ENCODE measurements at places on chromosomes 16 and 17.

DNA sequence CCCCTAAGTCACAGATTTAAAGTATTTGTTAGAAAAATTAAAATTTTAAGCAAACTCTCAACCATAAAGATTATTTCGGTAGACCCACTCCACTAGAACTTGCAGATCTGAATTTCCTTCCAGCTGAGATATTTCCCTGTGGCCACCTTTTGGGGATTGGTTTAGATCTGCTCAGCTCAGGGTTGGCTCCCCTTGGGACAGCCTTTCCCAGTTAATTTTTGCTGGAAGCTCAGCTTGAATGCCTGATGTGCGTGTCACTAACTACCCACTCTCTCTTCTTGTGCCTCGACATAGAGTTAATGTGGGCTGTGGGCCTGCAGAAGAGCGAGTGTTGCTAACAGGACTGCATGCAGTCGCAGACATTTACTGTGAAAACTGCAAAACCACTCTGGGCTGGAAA, 57.6 kb downstream of the YPEL2 start:
- DNase-seq, result no peak

DNA sequence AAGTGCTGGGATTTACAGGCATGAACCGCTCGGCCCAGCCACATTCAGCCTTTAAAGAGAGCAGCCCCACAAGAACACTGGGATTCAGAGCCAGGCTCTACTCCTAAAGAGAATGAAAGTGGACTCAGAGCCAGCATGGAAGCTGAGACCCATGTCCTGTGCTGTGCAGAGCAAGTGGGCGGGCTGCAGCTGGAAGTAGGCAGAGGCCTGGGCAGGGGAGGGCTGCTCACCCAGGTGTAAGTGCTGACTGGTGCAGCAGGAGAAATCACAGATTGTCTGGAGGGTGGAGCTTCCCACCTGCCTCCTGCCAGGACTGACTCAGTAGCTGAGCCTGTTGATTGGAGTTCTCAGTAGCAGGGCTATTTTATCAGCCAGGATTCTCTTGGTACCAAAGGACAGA, 178.7 kb downstream of the KATNIP start:
- no peak for DNase-seq

DNA sequence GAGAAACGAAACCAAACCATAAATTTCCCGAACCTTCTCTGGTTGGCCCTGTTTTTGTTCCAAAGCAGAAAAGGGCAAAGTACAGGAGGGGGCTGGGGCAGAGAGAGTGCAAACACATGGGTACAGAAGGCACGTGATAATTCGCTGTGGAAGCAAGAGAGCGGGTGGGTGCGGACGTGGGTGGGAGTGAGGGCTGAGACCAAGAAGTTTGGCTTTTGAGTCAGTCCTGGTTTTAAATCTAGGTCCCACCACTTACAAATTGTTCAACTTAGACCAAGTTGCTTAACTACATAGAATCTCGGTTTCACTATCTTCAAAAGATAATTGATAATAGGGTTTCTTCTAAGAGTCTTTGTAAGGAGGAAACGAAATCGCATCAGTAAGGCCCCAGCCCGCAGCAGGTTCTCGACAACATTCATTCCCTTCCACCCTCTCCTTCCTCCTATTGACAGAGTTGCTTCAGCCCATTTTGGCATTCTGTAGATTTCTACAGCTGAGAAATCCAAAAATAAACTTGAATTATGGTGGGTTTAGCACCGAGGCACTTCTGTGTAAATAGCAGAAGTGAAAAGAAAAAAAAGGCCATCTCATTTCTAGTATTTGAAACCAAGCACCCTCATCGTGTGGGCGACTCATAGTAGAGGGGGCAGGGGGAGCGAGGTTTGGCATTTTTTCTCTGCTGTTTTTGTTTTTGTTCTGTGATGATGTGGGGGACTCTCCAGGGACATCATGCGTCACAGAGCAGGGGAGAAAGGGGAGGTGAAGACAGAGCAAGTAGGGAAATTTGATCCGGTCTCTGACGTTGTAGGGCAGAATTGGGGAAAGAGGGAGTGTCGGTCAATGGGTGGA, 33.6 kb upstream of the CCR7 start:
- no peak for DNase-seq

GRCh38 chr17:30808785-30809286, 15.7 kb downstream of the CRLF3 start:
- no peak for DNase-seq

DNA sequence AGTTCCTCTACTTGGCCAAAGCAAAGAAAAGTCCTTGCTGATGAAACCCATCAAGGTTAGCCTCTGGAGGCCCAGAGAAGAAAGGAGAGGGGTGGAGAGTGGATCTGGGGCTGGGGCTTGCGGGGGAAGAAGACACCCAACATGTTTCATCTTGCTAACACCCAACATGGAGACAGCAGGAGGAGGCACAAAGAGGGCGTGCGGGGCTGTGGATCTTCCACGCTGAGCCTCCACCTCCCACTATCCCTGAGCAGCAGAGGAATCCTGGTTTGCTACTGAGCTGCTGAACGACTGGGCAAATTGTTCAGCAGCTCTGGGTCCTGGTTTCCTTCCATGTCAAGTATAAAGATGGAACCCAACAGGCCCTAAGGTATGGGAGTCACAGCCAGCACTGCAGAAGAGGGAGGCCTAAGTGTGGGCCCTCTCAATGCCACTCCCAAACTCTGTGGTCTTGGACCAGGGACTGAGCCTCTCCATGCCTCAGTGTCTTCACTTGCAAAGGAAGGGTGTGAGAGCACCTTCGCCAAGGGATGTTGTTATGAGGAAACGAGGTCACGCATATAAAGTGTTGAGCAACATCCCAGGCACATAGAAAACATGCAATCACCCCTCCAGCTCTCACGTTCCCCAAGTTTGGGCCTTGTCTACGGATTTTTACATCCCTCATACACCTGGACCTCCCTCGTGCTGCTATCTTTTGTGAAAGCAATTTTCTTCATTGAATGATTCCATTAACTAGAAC, 122.5 kb downstream of the XYLT1 start:
- no peak for DNase-seq

GRCh38 chr17:56269556-56270389, 116.5 kb downstream of the ANKFN1 start:
- peak; percentile 51 for DNase-seq

GRCh38 chr16:72246423-72246822, 74.5 kb upstream of the PMFBP1 start:
- DNase-seq, result no peak

- no peak for DNase-seq
These were observed 6.4 kb downstream of the TEKT5 start for GRCh38 chr16:10688291-10688690.

DNA sequence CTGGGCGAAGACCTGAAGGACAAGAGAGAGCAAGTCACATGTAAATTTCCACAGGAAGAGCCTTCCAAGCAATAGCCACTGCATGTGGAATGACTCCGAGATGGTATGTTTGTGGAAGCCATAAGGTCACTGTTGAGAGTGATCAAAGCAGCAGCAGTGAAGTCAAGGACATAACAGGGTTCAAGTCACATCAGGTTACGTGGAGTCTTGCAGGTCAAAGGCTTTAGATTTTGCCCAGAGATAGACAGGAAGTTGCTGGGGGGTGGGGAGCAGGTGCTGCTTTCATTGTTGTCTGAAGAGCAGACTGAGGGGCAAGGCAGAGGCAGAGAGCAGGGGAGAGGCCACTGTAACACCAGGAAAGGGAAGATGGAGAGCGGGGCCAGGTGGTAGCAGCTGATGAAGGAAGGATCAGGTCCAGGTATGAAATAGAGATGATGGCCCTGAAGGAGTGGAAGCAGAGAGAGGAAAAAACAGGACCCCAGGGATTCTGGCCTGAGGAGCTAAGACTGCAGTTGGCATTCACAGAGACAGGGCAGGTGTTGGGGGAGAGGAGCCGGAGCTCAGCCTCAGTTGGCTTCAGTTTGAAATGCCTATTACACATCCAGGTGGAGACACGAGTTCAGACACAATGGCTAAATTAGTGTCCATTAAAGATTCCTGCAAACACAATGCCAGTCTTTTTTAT, 129.3 kb upstream of the AXIN2 start:
- no peak for DNase-seq

- no peak for DNase-seq
These were observed 3.9 kb downstream of the RAI1 start for GRCh38 chr17:17684906-17685774.

DNA sequence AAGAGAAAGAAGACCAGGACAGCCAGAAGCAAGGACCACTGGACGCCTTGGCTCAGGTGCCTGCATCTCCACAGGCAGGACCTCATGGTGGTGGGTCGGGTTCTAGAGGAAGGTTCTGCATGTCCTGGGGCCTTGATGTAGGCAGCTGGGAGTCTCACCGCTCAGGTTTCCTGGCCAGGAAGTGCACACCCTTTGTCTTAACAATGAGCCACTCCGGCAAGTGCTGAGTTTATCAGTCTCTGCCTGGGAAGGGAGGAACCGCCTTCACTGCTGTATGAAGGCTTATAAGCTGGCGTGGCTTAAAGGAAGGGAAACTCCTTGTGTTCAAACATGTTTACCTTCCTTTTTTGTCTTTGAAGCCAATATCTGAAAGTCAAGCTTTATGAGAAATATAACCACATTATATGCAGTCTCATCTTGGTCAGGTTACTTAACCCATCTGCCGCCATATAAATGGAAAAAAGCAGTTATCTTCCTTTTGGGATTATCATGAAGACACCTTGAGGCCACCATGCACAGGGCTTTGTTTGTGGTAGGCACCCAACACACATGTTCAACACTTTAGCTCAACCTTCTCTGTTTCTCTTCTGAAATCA, at the start of gene ST6GALNAC1:
Gene ST6GALNAC1, minus strand, starts transcription at position 205 of the 596 bp plus-strand sequence. Its CDS starts 119 bp downstream, at position 86.
- no peak for DNase-seq

- no peak for DNase-seq
These were observed 141.3 kb upstream of the CACNG3 start for GRCh38 chr16:24114876-24115275.

GRCh38 chr16:18833707-18834505, 32.6 kb upstream of the ARL6IP1 start:
- DNase-seq, result no peak

DNA sequence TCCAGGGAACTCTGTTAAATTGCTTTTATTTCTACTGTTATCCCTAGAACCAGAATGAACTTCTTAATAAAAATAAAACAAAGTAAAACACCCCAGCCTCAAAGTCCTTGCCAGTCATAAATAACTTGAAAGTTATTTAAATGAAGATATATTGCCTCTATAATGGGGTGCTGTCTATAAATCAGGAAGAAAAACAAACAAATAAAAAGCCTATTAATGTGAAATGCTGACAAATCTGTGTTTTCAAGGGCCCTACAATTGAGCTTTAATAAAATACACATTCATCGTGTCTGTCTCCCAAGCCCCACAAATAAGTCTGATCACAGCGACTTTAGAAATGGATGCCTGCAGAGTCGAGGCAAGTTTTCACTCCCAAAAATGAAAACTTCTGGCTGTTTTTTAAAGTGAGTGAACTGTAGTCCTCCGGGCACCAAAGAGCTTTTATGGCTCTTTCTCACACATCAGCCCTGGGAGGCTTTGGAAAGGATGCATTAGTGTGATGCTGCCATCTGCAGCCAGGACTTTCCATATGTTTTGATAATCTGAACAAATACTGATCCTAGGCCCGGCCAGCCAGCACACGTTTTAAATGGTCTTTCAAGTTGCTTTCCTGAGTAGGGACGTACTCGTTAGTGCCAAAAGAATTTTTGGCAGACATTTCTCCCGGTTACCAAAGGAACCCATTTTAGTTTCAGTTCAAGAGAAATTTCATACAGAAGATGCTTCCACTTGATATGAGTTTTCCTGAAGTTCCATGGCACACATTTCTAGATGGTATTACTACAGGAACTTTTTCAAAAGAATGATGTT, 16.3 kb downstream of the NACA2 start:
- DNase-seq, result peak; percentile 62

DNA sequence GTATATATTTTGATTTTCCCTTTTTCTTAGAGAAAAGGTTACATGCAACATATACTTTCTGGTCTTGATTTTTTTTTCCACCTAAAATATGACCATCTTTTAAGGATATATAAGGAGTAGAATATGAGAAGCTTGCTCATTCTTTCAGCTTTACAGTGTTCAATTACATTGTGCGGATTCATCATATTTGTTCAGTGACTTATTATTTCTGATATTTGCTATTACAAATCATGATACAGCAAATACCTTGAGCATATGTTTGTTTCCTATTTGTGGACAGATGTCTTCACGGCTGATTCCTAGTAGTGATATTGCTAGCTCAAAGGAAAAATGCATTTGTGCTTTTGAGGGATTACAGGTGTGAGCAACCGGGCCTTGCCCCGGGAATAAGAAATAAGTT, 18.1 kb downstream of the KATNIP start:
- DNase-seq, result no peak

DNA sequence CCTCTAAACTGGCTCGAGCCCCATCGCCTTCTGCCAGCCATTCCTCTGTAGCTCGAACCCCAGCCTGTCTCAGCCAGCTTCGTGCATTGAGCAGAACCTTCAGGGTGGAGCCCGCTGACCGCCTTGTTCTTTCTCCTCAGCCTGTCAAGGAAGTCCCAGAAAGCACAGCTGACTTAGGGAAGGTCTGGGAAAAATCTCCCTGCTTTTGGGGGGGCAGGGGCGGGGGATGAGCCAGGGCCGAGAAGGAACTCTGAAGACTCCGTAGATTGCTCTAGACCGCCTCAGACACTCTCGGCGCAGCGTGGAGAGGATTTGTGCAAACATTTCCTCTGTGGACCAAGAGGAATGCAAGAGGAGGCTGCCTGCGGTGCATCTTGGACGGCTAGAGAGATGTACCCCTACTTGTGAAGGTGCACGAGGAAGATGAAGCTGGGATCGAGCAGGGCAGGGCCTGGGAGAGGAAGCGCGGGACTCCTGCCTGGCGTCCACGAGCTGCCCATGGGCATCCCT, at the start of gene GLP2R:
Gene GLP2R, plus strand, starts transcription at position 284 of the 510 bp plus-strand sequence. Its CDS starts 140 bp downstream, at position 424.
- no peak for DNase-seq

- peak; percentile 69 for DNase-seq
These were observed 6.7 kb downstream of the CBX8 start for GRCh38 chr17:79789943-79790804.

DNA sequence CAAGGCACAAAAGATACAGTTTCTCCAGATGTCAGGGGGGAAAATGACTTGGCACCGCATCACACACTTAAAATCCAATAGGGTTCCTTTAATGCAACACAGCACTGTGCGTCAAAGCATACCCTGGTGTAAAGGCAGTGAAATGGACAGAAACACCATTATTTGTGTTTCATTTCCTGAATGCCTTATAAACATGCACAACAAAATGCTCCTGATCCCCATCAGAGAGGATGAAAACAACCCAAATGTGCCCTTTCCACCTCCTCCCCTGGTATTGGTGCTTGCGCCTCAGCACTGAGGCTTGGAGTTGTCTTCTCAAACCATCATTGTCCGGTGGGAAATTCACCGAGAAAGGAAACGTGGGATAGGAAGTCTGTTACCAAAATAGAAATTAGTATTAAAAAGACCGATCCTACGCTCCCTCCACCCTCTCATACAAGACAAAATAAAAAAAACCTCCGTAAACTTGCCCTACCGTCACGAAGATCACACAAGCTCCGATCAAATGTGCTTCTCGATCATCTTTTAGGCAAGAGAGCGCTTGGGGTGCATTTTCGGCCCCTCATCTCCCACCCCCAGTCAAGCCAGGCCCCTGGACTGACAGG, 722 bp downstream of the CDC27 start:
- peak; percentile 17 for DNase-seq

GRCh38 chr16:49419862-49420261, 46.3 kb downstream of the C16orf78 start:
- no peak for DNase-seq
